Left cardiac atrium (tissue), 4 donors: ENCODE measurements at places on chromosomes 1 and 21. TPM values are rescaled to one million over a fixed set of nuclear protein-coding genes. Genes with fewer than 3 reads are reported as not detected.

GRCh38 chr1:210144736-210145135 lies 87.9 kb upstream of the SERTAD4 start:
- DNase-seq: no peak

DNA sequence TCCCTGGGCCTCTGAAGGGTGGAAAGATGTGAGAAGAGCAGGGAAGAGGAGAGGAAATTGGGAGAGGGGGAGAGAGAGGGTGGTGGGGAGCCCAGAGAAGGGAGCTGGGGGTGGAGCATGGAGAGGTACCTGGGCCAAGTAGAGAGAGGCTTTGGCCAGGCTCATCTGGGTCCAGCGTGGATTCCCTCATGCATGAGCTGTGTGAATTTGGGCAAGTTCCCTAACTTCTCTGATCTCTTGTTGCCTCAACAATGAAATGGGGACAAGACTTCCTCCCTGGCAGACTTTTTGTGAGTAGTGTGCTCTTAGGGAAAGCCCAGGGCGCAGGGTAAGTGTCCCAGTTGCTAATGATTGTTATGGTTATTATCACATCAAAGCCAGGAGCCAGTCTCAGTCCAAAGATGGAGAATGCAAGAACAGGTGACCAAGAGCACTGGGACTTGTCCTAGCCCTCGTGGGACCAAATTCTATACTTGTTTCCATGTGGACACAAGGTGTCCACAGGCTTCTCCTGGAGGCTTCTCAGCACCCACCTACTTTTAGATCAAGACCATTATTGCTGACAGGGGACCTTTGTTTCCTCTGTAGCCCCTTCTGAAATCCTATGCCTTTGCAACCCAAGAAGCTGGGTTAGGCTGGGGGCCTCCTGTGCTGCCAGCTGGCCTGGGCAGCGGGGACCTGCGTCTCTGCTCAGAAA lies 13.9 kb downstream of the IL6R start:
- peak; percentile 18 for DNase-seq

DNA sequence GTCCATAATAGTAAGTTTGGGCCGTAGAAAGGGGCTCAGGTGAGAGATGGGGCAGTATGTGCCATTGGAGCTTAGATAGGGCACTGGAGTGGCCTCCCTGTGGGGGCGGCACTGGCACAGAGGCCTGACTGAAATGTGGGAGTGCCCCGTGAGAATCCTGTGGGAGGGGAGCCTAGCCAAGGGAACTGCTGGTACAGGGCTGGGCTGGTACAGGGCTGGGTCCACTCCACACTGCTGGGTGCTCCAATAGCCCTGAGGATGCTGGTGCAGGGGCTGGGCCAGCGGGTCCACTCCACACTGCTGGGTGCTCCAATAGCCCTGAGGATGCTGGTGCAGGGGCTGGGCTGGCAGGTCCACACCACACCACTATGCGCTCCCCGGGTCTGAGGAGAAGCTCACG lies 44.8 kb upstream of the PWP2 start:
- DNase-seq: no peak

DNA sequence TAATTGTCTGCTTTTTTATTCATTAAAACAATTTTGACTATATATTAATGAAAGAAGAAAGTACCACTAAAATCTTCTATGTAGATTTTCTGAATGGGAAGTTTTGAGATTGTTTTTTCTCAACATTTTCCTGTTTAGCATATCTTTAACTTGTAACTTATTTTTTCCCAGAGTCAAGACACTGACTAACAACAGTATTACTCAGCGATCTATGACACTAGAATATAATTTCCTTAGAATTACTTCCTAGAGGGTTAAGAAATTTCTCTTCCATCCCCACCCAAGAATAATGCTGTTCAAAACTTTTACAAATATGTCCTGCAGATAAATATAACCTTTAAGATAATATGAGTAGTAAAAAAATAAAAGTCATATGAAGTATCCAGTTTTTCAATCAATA lies 218.2 kb upstream of the NR5A2 start:
- no peak for DNase-seq

Gene KCNJ10
- 0.15 TPM for total RNA-seq

- DNase-seq: no peak
Observed at GRCh38 chr1:244955661-244956060, 91.3 kb upstream of the HNRNPU start.
